ENCODE measurements at places on chromosomes 12 and 14.

DNA sequence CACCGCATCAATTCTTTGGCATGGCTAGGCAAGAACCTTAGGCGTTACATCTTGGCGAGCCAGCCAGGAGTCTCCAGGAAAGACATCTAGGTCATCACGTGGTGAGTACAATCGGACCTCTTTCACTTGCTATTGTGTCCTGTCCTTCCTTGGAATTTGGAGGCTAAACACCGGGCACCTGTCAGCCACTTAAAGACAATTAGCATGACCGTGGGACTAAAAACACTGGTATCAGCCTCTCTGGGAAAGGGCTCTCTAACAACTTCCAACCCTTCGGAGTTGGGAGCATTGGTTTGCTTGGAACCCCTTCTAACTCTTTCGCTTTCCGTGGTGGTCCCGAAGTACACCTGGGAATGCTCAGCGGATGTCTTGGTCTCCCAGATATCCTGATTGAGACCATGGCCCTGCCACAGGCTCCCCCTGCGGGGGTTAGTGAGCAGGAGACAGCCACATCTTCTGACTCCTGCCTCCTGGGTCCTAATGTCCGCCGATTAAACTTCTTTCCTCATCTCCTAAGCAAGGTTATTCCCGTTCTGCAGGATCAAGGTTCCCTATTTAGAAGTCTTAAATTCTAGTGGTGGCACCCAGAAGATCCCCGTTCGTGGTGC, 971.7 kb downstream of the FSCB start:
- H3K4me1 ChIP-seq, result no peaks in the 10 kb centered on the region
- no peak for DNase-seq
- H3K4me3 ChIP-seq, result no peak overlapping the region
- H3K27me3 ChIP-seq, result no peaks in the 10 kb centered on the region
- H3K36me3 ChIP-seq, result no peaks in the 10 kb centered on the region

- H3K4me1 ChIP-seq, result no peaks in the 10 kb centered on the region
- H3K36me3 ChIP-seq, result no peaks in the 10 kb centered on the region
- H3K27ac ChIP-seq, result no peak overlapping the region
- peaks cover 100% of the 10 kb centered on the region for H3K27me3 ChIP-seq
- peak overlapping the region; percentile 29 for H3K4me3 ChIP-seq
- no peak for DNase-seq
Observed at GRCh38 chr12:113467502-113468364, 3.9 kb downstream of the LHX5 start.

DNA sequence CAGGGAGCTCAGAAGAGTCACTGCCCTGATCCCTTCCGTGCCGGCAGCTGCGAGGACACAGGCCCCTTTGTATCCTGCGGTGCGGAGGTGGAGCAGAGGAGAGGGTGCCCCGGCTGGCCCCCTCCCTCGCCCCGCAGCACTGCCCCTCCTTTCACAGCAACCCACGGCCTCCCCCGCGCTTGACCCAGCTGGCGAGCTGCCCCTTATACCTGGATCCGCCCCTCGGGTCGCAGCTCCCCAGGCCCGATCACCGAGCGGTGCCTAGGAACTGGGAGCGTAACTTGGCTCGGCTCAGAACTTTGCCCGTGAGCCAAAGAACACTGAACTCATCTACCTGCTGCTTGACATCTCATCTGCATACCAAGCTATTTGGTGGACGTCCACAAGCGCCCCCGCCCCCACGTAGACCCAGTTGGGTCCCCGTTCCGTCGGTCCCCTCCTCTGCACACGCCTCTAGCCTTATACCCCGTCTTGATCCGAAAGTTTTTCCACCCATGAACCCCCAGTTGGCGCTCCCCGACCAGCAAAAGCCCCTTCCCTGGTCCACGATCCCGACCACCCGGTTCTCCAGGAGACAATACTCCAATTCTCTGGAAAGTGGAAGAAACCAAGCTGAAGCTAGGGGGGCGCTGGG, 697 bp upstream of the DNAJC14 start:
- peak overlapping the region; percentile 80 for H3K4me3 ChIP-seq
- no peaks in the 10 kb centered on the region for H3K27me3 ChIP-seq
- DNase-seq, result peak; percentile 59
- peak overlapping the region; percentile 90 for H3K27ac ChIP-seq
- H3K4me1 ChIP-seq, result peaks cover 8% of the 10 kb centered on the region

- no peaks in the 10 kb centered on the region for H3K4me1 ChIP-seq
- H3K27me3 ChIP-seq, result no peaks in the 10 kb centered on the region
- no peak for DNase-seq
- no peak overlapping the region for H3K27ac ChIP-seq
- H3K4me3 ChIP-seq, result no peak overlapping the region
Observed at GRCh38 chr14:94021416-94022157, 4.6 kb upstream of the OTUB2 start.

GRCh38 chr12:24997496-24997895, 48.6 kb upstream of the BCAT1 start:
- H3K4me1 ChIP-seq, result no peaks in the 10 kb centered on the region
- DNase-seq, result no peak
- no peaks in the 10 kb centered on the region for H3K36me3 ChIP-seq
- H3K27ac ChIP-seq, result no peak overlapping the region
- no peak overlapping the region for H3K4me3 ChIP-seq

DNA sequence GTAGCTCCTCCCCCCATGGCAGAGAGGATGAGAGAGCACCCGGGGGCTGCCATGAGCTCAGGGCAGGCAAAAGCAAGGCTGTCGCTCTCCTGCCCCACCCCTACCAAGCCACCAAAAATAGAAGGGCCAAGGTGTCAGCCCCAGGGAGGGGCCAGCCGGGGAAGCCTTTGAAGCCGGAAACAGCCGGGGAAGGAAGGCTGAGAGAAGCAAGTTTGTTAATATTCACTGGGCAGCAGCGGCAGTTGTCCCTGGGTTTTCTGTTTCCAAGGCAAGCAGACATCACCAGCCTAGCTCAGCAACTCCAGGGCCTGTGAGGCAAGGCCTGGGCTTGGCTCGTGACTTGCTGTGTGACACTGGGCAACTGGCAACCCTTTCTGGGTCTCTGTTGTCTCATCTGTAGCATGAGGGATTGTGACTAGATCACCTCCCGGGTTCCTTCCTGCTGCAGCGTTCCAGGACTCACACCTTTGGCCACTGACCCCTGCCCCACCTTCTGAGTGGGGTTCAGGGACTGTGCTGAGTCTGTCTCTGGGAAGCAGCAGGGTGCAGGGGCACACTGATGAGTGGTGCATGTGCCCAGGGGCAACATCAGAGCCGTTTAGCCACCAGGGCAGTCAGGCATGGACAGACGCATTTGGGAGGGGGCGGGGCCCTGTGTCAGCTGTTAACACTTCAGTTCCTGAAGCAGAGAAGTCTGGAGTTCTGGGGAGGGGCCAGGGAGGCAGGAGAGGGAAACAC, 24.3 kb downstream of the SYNDIG1L start:
- peak; percentile 38 for DNase-seq
- H3K27ac ChIP-seq, result no peak overlapping the region
- no peaks in the 10 kb centered on the region for H3K36me3 ChIP-seq
- H3K4me1 ChIP-seq, result no peaks in the 10 kb centered on the region
- H3K4me3 ChIP-seq, result no peak overlapping the region

DNA sequence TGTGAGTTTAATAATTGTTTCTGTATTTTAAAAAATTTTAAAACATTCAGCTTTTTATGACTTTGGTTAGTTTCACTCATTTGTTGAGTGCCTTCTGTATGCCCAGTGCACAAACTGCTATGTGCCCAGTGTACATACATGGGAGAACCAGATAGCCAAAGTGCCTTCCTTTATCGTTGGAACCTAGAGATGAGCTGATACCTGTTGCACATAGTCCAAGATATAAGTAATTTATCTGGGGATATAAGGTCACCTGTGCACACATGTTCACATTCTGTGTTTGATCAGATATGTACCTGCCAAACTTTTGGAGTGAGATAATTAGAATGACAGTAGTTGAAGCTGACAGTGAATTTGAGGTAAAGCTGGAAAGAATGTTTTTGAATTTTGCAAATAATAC, 37.9 kb downstream of the RAB21 start:
- no peaks in the 10 kb centered on the region for H3K4me1 ChIP-seq
- H3K27ac ChIP-seq, result no peak overlapping the region
- no peaks in the 10 kb centered on the region for H3K36me3 ChIP-seq
- no peak overlapping the region for H3K4me3 ChIP-seq
- no peaks in the 10 kb centered on the region for H3K27me3 ChIP-seq
- no peak for DNase-seq

GRCh38 chr14:21108791-21109190, 7.9 kb downstream of the TMEM253 start:
- H3K4me1 ChIP-seq, result peaks cover 12% of the 10 kb centered on the region
- H3K4me3 ChIP-seq, result no peak overlapping the region
- DNase-seq, result no peak

DNA sequence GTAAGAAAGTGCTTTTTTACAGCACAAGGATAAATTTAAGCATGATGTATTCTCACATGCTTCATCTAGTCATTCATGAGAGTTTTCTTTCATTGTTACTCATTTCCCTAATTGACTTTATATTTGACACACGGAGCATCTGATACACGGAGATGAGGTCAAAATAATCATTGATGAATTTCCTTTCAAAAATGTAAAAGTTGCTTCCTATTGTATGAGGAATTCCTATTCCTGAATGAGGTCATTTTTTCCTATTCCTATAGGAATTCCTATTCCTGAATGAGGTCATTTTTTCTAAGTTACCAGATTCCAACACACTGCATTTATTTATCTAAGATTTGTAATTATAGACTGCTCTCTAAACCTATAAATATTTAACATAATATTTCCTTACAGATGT, 316.7 kb upstream of the KITLG start:
- DNase-seq, result no peak
- no peaks in the 10 kb centered on the region for H3K36me3 ChIP-seq

DNA sequence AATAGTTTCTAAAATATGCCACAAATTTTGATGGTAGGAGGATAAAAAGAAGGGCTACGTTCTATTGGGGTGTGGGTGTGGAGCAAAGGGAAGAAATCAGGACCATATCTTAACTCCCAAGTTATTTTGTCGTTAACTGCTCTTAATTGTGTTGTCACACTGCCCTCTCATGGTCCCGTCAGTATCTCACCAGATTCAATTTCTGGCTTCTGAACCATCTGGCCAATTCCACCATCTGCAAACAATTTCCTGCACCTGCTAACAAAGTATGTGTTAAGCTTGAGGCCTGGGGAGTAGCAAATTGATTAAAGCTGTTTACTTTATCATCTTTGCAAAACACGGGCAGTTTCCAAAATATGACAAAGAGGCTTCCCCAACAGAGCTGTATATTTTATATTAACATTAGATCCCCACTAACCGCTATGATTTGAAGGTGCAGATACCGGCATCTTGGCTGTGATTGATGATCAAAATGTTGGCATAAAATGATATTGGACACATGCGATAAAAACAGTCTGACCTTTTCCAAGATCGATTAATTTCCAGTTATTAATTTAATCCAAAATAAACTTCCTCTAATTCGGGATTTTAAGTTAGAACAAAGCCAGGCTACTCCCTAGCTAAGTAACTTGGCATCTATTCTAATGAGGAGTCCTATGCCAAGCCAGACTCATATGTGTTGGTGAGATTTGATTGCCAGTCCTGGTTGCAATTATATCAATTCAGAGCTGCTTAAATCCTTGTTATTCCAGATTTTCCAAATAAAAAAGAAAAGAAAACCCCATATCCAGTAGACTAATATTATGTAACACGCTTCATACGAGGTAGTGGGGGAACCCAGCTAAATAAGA, 6.9 kb upstream of the DNM1L start:
- H3K4me3 ChIP-seq, result no peak overlapping the region
- peak; percentile 51 for DNase-seq
- no peaks in the 10 kb centered on the region for H3K36me3 ChIP-seq
- H3K4me1 ChIP-seq, result no peaks in the 10 kb centered on the region
- H3K27ac ChIP-seq, result no peak overlapping the region
- H3K27me3 ChIP-seq, result no peaks in the 10 kb centered on the region

GRCh38 chr12:74412606-74413230, 124.9 kb upstream of the ATXN7L3B start:
- no peaks in the 10 kb centered on the region for H3K4me1 ChIP-seq
- H3K27ac ChIP-seq, result no peak overlapping the region
- H3K4me3 ChIP-seq, result no peak overlapping the region
- no peaks in the 10 kb centered on the region for H3K36me3 ChIP-seq
- H3K27me3 ChIP-seq, result no peaks in the 10 kb centered on the region

- no peak overlapping the region for H3K27ac ChIP-seq
- H3K36me3 ChIP-seq, result no peaks in the 10 kb centered on the region
- no peaks in the 10 kb centered on the region for H3K27me3 ChIP-seq
- H3K4me1 ChIP-seq, result no peaks in the 10 kb centered on the region
- H3K4me3 ChIP-seq, result no peak overlapping the region
Observed at GRCh38 chr12:56753566-56753965, 1.4 kb upstream of the PRIM1 start.

- H3K36me3 ChIP-seq, result no peaks in the 10 kb centered on the region
- no peak overlapping the region for H3K27ac ChIP-seq
- H3K4me1 ChIP-seq, result no peaks in the 10 kb centered on the region
- H3K4me3 ChIP-seq, result peak overlapping the region; percentile 31
- peak; percentile 19 for DNase-seq
Observed at GRCh38 chr12:94872971-94873733, 130.3 kb downstream of the NDUFA12 start.

- no peaks in the 10 kb centered on the region for H3K36me3 ChIP-seq
- DNase-seq, result no peak
- no peaks in the 10 kb centered on the region for H3K27me3 ChIP-seq
- no peaks in the 10 kb centered on the region for H3K4me1 ChIP-seq
- H3K27ac ChIP-seq, result no peak overlapping the region
- H3K4me3 ChIP-seq, result no peak overlapping the region
Observed at GRCh38 chr12:88132392-88132791, 9.5 kb downstream of the CEP290 start.

GRCh38 chr12:46839964-46840363, 14.2 kb upstream of the SLC38A4 start:
- no peak overlapping the region for H3K4me3 ChIP-seq
- H3K27ac ChIP-seq, result no peak overlapping the region
- no peak for DNase-seq
- no peaks in the 10 kb centered on the region for H3K36me3 ChIP-seq
- H3K4me1 ChIP-seq, result no peaks in the 10 kb centered on the region

DNA sequence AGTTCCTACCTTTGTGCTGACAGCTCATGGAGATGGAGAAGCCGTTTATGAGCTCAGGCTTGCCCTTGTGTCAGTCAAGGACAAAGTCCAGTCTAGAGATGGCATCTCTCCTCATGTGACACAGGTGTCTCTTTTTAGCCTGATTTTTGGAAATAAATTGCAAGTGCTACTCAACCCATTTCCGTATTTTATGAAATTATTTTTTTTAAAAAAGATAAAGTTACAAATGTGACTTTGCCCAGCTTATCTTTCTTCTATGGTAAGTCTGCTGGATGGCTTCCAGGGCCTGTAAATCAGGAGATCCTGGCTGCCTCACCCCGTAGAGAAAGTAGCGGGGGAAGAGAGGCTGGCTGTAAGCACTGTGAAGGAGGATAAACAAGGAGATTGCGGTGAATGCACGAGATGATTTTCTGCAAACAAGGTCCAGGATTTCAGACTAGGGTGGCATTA, 169.7 kb downstream of the MYRFL start:
- peak; percentile 77 for DNase-seq
- H3K27me3 ChIP-seq, result no peaks in the 10 kb centered on the region
- H3K4me3 ChIP-seq, result no peak overlapping the region
- H3K27ac ChIP-seq, result no peak overlapping the region
- no peaks in the 10 kb centered on the region for H3K36me3 ChIP-seq
